ENCODE measurements at places on chromosomes 11 and 22.

DNA sequence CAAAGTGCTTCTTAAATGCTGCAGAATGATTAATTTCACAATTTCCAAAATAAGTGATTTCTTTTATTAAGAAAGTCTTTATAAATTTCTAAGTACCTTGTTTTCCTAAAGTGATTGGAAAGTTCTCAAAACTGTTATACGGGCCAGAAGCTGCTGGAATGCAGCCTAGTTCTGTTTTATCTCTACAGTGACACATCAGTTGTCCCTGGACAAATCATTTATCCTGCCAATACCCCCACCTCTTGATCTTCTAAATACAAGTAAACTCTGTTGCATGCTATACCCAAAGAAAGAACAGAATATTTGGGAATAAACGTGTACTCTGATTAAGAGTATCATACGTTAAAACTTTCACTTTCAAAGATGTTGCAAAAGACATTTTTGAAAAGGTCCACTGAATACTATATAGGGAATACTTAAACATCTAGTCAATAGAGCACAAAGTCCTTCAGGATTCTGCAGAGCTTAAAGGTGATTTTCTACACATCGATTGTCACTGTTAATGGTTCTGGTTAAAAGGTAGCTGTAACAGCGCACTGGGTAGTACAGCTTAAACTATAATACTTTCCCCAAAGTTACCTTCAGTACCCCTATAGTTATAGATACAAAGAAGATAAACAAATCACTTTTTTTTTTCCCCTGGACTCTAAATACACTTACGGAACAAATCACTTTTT lies 92.1 kb upstream of the APOA1 start:
- DNase-seq: no peak

GRCh38 chr11:86440305-86440716 lies 65.6 kb downstream of the CCDC81 start:
- peak; percentile 40 for DNase-seq

GRCh38 chr11:64415286-64415685 lies 56.3 kb downstream of the RPS6KA4 start:
- DNase-seq: no peak

DNA sequence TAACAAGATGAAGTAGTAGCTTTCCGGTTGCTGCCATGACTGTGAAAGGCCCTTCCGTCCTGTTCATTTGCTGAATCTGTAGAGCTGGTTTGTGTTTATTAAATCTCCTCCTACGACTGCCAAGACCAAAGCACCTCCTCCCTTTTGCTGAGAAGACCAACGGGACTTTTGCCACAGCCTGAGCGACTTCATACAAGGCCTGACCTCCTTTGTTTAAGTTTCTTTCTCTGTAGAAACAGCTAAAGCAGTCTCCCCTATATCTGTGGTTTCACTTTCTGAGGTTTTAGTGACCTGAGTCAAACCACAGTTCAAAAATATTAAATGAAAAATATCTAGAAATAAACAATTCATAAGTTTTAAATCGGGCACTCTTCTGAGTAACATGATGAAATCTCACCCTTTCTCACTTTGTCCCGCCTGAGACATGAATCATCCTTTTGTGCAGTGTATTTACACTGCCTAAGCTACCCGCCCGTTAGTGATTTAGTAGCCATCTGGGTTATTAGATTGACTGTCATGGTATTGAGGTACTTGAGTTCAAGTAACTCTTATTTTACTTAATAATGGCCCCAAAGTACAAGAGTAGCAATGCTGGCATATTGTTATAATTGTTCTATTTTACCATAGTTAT lies 119.1 kb upstream of the LRRC4C start:
- DNase-seq: no peak

GRCh38 chr11:132648851-132649250 lies 883.5 kb downstream of the OPCML start:
- DNase-seq: no peak

GRCh38 chr11:75265851-75266531 lies 25.4 kb downstream of the TPBGL start:
- DNase-seq: no peak

- DNase-seq: no peak
These were observed 68.3 kb upstream of the POU2AF2 start for GRCh38 chr11:111177037-111177871.

GRCh38 chr11:34332524-34332923 lies 25.3 kb downstream of the ABTB2 start:
- no peak for DNase-seq

DNA sequence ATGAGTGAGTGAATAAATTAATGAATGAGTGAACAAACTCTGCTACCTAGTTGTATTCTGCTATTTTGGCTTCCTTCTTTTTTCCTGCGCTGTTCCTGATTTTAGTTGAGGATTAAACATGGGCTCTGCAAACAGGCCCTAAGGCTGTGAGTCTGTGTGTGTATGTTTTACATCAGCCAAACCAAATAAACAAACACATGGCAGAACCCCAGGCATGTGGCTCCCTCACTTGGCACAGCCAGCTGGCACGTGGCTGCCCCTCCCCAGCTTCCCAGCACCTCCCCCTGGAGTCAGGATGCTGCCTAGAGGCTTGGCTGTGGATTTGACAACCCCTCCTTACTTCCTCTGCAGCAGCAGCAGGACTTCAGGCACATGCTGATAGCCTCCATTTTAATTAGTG lies 593.2 kb downstream of the INSC start:
- DNase-seq: peak; percentile 45

Measured in heart right ventricle (tissue), 16 donors.